ENCODE measurements at places on chromosomes 1 and 21.

GRCh38 chr21:39318091-39318959 is 4.9 kb upstream of the BRWD1 start:
- DNase-seq = no peak

DNA sequence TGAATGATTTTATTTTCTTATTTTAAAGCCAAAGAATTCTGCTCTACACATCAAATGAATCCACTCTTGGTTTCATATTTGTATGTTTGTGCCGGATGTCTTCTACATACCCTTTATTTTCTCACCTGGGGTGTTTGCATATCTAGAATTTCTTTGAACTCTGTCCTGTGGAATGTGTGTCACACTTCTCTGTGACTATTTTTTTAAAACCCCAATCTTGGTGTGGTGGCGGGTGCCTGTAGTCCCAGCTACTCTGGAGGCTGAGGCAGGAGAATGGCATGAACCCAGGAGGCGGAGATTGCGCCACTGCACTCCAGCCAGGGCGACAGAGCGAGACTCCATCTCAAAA is 35.4 kb downstream of the CENPF start:
- no peak for DNase-seq

- DNase-seq = no peak
Observed at GRCh38 chr1:197066719-197067456, at the start of gene F13B. Gene F13B (minus strand): TSS chr1:197067260. CDS start chr1:197067223, 37 bp downstream.

DNA sequence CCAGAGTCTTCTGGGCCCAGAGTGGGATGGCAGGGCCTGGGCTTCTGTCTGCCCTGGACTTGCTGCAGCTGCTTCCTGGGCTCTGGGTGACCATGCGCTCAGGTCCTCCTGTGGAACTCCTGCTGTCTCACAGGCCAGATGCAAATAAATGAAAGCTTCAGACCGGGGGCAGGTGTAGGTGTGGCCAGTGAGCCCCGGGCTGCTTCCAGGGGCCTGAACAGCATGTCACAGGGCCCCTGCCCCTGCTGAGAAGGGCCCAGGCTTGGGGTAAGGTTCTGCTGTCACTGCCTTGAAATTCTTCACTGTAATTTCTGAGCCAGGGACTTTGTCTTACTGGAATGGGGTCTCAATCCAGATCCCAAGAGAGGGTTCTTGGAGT is 2.5 kb upstream of the PKNOX1 start:
- no peak for DNase-seq

DNA sequence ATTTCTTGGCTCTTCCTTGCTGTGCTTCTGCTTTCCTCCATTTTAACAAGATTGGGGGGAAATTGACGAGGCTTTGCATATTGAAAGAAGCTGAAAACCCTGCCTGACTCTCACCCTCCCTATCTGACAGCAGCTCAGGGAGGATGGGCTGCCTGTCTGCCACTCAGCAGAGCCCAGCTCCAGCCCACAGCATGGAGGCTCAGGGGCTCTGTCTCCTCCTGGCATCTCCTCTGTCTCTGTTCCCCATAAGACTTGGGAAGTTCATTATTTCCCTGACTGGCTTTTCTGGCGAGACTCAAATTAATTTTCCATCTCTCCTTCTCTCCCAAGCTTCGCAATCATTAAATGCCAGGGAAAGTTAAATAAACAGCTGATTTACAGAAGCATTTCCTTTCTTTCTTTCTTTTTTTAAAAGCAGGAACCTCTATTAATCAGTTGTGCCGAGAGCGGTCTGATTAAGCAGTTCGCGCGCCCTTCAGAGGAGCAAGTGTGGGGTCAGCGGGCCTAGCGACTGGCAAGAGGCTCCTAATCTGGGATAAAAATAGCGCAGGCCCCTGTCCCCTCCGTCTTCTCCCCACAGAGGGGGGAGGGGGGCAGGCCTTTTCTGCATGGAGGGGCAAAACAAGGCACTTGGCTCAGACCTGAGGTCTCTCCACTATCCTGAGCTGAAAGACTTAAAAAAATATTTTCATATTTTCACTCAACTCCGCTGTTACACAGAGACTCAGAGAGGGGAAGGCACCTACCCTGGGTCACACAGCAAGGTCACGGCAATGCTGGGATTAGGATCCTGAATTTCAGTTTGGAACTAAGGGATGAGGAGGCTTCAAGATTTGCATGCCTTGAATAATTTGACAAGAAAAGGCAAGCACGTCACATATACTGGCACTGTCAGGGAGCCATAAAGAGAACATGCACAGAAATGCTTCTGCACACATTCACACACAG is 170.4 kb downstream of the ACTL8 start:
- no peak for DNase-seq

GRCh38 chr1:107840725-107841124 is 124.3 kb downstream of the VAV3 start:
- DNase-seq = no peak

DNA sequence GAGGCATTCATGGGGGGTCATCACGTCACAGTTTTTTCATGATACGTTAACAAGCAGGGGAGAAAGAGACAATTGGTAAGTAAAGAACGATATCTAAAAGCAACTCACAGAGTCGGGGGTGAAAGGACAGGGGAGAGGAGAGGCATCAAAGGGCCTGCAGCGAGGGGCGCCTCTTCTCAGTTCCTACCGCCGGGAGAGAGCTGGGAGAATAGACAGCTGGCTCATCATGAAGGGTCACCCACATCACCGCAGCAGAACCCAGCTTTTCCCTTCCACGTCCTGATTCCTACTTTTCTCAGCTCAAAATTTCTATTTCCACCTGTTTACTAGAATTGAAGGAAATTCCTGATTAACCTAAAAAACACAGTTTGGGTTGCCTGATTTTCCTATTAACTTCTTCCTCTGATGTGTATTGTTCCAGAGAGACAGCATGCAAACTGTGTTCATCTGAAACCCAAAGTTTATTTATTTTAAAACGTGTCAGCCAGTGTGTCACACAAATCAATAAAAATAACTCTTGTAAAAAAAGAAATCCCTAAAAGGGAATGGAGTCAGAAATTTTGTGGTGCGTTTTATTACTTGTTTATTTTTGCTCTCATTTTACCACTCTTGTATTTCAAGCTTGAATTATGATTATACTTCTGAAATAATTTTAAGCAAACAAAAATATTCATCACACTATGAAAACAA is 75.4 kb downstream of the SLC25A24 start:
- no peak for DNase-seq

GRCh38 chr1:237672748-237673147 is 218.0 kb downstream of the ZP4 start:
- no peak for DNase-seq

- DNase-seq = no peak
Observed at GRCh38 chr1:41534181-41535076, 49.9 kb upstream of the EDN2 start.

DNA sequence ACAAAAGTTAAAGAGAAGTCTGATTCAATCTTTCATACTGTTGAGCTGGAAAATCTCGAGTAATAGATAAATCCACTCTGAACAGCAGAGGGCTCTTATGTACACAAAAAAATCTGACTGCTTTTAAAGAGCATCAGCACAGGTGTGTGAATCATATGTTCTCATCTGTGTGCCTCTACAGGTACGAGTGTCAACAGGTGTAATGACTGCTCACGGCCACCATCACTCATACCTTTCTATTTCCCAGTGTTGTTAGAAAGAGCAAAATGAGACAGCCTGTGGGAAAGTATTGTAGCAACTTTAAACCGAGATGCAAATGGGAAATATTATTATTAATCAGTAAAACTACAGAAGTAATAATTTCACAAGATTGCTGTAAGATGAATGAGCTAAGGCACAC is 49.0 kb upstream of the SCAF4 start:
- DNase-seq = no peak

DNA sequence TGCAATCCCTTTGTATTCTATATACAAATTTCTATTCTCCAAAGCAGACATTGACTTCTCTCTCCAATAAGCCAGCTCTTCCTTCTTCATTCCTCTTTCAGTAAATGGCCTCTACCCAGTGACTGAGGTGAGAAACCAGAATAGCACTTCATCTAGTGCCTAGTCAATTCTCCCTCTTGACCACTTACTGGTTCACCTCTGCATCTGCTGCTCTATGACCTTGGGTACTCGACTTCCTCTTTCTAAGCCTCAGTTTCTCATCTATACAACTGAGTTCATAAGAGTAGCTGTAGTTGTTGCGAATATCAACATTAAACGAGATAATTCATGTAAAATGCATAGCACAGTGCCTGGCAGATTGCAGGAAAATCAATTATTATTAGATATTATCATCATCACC is 12.4 kb downstream of the LYST start:
- no peak for DNase-seq

DNA sequence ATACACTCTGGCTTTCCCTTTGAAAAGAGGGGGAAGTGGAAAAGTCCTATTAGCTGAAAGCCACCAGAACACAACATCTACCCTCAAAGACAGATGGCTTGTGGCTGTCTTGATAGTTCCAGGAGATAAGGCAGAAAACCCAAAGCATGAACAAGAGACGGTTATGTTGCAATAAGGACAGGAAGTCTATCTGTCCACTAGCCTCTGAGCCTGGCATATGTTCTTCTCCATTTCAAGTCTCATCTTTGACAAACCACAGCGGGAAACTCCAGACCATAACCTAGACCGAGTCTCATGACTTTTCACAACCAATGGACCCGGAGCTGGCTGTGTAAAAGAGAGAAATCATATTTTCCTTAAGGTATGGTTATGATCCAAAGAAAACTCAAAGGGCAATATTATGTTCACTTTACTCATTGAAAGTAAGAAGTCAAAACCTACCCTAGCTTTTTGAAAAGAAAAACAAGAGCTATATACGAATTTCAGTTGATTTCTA is 33.8 kb downstream of the DUSP10 start:
- peak; percentile 76 for DNase-seq

DNA sequence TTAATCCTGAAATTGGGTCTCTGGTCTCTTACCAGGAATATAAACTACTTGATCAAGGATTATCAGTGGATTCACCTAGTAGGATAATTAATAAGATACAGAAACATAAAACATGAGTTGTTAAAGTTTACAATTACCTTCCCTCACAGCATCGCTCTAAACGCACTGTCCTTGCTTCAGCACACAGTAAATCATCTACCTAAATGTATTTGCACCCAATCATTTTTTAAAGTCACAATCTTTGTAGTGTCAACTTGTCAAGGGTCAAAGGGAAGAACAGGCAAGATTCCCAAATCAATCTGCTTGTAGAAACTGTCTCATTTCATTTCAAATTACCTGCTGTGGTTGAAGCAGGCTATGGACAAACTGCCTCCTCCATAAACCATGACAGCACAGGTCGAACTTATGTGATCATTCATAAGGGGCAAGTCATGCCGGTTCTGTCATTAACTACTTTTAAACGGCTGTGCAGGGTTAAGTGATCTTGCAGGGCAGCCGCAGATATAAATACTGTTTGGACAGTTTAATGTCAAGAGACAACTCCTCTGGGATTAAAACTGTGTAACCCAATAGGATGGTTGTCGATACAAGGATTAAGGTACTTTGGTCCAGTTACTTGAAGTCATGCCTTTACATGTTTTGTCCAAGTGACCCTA is 93.6 kb downstream of the ZNF281 start:
- no peak for DNase-seq

DNA sequence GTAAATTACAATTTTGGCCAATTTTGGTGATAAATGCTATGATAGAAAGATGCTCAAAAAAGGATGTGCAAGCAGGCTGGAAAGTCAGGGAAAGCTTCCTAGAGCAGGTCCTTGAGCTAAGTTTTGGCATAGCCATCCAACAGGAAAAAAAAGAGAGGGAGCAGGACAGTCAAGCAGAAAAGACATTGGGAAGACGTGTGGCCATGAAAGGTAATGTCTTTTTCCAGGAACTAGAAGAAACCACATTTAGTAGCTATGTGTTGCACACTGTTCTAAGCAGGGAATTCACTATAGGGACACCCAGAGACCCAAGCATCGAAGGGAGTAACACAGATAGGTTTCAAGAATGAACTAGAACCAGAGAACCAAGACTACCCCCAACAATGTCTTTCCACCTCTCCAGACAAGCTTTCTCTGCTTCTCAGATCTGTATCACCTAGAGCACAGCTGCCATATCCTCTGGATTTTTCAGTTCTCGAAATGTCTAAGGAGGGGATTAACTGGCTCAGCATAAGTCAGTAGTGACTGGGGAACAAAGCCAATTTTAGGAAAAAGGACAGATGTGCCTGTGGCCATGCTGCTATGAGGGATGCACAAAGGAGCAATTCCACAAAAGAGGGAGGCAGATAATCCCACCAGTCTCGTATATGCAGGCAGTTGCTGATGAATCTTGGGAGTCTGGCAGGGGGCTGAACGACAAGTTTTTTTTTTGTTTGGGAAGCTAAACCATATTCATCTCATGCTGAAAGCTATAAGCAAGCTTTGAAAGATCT is 97.1 kb upstream of the DAB1 start:
- no peak for DNase-seq

- DNase-seq = no peak
Observed at GRCh38 chr1:201254625-201255478, 28.5 kb upstream of the PKP1 start.
